ENCODE measurements at places on chromosomes 16 and 17. TPM values are rescaled to one million over a fixed set of nuclear protein-coding genes. Genes with fewer than 3 reads are reported as not detected.

DNA sequence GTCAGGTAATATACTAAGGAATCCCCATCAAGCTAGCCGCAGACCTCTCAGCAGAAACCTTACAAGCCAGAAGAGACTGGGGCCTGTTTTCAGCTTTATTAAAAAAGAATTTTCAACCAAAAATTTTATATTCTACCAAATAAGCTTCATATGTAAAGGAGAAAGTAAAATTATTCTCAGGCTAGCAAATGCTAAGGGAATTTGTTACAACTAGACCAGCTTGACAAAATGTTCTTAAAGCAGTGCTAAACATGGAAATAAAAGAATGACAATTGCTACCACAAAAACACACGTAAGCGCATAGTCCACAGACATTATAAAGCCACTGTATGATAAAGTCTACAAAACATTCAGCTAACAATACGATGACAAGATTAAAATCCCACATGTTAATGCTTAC lies 449.4 kb upstream of the MON1B start:
- DNase-seq = no peak

- DNase-seq = no peak
These were observed 49.4 kb upstream of the PVALEF start for GRCh38 chr17:81115749-81116464.

LLGL2 gene
- 4.1 TPM for total RNA-seq

TAF1C gene
- total RNA-seq = 18.4 TPM

FA2H gene
- 0.35 TPM for total RNA-seq

OR1D2 gene
- total RNA-seq = not detected

GDPD3 gene
- total RNA-seq = 1.7 TPM

DNA sequence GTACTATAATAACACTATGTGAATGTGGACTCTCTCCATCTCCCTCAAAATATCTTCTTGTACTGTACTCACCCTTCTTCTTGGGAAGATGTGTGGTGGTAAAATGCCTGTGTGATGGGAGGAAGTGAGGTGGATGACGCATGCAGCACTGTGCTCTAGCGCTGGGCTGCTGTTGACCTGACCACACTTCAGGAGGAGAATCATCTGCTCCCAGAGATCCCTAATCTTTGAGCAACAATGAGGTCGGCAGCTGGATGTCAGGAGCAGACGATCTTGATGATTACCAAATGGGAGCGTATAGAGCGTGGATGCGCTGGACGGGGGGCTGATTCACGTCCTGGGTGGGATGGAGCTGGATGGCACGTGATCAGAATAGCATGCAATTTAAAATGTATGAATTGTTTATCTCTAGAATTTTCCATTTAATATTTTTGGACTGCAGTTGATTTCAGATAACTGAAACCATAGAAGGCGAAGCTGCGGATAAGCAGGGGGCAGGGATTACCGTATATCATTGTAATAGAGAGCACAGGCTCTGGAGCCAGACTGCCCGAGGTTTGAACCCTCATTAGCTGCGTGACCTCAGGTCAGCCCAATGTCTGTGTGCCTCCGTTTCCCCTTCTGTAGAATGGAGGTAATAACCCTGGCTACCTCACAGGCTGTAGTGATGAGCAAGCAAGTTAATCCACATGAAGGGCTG lies 23.7 kb upstream of the CYLD start:
- DNase-seq = no peak

DNA sequence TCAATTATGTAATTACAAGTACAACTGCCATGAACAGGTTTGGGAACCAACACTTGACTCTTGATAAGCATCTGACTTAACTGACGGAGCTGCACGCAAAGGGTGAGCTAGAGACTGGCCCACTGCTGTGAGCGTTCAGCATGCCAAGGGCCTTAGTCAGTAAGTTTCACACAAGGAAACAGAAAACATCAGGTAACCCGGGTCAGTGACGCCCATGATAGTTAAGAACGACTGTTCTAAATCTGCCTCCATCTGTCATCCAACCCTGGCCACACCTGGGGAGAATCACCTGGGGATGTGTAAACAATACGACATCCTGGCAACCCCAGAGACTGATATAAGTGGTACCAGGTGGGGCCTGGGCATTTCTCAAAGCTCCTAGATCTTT lies 12.3 kb downstream of the SMIM5 start:
- DNase-seq = no peak

CDRT15 gene
- not detected for total RNA-seq

- no peak for DNase-seq
These were observed 2.5 kb downstream of the CARHSP1 start for GRCh38 chr16:8866118-8866883.

DNA sequence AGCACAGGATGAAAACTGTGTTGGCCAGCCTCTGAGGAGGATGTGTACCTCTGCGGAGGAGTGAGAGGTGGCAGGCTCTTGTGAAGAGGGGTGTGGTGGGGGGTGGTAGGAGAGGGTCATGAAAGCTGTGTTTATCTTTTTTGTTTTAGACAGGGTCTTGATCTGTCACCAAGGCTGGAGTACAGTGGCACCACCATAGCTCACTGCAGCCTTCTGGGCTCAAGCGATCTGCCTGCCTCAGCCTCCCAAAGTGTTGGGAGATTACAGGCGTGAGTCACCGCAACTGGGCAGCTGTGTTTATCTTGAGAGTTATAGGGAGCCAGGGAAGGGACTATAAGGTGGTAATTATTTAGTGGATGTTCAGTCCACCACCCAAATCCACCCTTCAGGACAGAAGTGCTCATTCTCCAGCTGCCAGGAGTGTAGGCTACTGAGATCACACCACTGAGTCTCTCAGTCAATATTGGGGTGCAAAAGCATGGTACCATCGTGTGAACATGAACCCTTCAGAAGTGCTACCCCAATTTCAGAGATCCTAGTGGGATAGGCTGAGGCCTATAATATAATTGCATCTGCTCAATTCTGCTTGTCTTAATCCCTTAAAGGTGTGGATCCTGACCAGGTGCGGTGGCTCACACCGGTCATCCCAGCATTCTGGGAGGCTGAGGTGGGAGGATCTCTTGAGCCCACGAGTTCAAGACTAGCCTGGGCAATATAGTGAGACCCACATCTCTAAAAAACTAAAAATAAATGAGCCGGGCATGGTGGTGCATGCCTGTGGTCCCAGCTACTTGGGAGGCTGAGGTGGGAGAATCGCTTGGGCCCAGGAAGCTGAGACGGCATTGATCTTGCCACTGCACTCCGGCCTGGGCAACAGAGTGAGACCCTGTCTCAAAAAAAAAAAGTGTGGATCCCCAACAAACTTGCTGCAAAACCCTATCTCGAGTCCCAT lies 788 bp upstream of the EXOC3L1 start:
- no peak for DNase-seq

PITPNC1 gene
- total RNA-seq = 12.5 TPM

DNA sequence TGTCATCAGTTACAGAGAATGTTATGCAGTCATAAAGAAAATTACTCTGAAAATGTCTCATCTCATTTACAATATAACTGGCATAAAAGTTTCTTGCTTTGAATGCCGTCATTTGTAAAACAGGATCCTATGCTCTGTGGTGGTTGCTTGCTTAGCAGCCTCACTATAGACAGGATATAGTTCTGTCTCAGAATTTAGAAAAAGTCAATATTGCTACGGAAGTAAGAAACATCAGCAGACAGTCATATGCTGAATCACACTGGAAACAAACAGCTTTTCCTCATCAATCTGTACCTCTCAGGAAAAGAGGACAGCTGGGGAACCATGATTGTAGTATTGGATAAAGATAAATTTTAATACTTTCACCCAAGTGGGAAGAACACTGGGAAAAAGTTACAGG lies 105.5 kb downstream of the MYO1D start:
- DNase-seq = no peak

GRCh38 chr16:75288181-75288580 lies 36.8 kb upstream of the BCAR1 start:
- no peak for DNase-seq

DNAAF8 gene
- 0.39 TPM for total RNA-seq

KRTAP3-1 gene
- not detected for total RNA-seq

- no peak for DNase-seq
These were observed 30.7 kb upstream of the GSE1 start for GRCh38 chr16:85582229-85582991.

DNA sequence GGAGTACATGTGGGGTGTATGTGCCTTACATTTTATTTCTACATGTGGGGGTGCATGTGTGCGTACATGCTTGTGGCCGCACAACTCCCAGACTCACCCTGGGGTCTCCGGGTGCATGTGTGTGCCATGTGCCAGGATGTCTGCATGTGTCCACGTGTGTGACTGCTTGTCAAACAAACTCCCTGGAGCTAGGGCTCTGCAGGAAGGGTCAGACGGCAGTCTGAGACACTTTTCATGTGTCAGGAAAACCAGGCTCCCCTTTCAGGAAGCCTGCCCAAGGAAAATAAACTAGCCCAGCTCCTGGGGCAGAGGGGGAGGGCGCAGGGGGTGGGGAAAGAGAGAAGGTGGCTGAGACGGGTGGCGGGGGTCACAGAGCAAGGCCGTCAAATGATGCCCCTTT lies 44.7 kb downstream of the FZD2 start:
- DNase-seq = no peak

DNA sequence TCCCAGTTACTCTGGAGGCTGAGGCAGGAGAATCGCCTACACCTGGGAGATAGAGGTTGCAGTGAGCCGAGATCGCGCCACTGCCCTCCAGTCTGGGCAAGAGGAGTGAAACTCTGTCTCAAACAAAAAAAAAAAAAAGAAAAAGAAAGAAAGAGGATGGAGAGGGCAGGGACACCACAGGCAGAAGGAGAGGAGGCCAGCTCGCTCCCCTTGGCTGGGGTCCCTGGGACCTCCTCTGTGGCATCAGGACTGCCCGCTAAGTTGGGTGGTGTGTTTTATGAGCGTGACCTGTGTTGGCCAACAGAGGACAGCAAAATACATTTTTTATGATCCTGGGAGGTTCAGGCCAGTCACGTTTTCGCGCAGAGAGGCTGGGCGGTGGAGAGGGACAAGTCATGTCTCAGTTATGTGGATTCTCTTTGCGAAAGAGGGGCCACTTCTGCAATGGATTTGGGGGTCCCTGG lies 229.6 kb downstream of the MRTFB start:
- DNase-seq = peak; percentile 90

DNA sequence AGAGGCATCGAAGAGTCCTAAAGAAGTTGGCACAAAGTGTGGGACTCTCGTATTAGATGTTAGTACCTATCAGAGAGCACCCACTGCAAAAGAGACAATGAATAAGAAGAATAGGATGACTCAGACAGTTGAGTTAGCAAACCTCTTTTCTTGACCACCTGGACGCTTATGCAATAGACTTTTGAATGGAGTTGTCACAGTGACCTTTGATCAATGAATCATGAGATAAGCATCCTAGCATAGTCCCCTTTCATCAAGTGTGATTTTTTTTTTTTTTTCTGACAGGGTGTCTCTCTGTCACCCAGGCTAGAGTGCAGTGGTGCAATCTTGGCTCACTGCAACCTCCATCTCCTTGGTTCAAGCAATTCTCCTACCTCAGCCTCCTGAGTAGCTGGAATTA lies 1417.9 kb upstream of the GOT2 start:
- DNase-seq = no peak

GRCh38 chr17:67376415-67376736 lies 705 bp upstream of the PITPNC1 start:
- no peak for DNase-seq

DNA sequence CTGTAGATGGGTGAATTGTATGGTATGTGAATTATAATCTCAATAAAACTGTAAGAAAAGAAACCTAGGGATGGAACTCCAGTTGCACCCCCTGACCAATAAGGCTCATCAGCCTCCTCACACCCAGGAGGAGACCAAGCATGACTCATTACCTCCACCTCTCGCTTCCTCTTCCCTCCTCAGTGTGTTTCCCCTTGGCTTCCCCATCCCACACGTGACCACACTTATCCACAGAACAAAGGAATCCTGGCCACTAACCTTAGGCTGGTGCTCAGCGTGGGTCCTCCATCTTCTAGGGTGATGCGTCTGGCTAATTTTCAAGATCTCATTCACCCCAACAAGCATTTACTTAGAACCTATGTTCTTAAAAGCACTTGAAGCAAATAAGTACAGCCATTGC lies 36.2 kb upstream of the MAP3K14 start:
- no peak for DNase-seq

GRCh38 chr17:64185101-64185500 lies 55.2 kb upstream of the ERN1 start:
- peak; percentile 47 for DNase-seq

GRCh38 chr16:23064639-23065038 lies 84.6 kb downstream of the USP31 start:
- DNase-seq = no peak

DNA sequence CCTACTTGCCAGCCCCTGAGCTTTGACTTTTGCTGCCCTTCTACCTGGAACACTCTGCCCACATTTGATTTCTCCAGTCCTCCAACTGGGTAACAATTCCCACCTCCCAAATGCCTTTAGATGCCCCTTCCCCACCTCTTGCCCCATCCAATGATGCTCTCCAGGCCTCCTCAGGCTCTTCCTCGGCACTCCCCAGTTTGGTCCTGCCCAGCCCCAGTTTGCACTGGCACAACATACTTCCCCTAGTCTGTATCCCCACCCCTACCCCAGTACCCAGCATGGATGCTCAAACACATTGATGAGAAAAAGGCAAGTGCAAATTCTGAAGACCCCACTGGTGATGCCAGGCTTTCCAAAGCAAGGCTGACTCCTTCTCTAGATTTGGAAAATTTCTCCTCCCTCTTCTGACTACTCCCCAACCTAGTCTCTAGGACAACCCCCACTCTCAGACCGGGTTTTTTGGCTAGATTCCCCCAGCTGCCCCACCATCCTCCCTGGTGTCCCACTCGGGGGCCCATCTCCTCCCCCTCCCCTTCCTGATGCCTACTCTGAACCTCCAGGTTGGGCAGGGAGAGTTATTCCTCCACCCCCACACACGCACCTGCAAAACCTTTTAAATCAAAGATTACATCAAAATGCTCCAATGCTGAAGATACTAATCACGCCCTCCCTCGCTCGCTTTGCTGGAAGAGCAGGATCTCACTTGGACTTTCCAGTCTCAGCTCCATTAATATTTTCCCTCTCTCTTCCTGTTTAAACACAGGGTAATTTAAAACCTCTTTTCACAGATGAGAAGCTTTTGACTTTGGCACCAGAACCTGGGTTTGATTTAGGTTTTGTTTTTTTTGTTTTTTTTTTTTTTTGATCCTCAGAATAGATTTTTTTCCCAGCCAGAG lies 94.9 kb downstream of the TMEM132E start:
- DNase-seq = peak; percentile 23

DNA sequence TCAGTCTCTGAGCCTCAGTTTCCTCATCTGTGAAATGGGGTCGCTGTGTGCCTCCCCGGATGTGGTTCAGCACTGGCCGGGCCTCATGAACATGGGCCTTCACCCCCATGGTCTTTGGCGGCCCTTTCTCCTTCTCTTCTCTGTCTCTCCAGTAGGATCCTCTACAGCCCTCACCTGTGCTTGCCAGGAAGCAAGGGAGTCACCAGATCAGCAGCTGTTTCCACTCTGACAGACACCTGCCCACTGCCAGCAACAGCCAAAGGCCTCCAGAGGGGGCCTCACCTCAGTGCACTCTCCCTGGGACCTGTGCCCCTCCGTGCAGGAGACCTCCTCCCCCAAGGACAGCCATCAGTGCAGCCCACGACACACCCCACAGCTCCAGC lies 89.4 kb downstream of the C16orf78 start:
- peak; percentile 26 for DNase-seq

CDH8 gene
- total RNA-seq = not detected

GRCh38 chr17:45077643-45078042 lies 16.5 kb downstream of the NMT1 start:
- no peak for DNase-seq

Measured in right atrium auricular region (tissue), 2 donors.